ENCODE measurements at places on chromosomes 1 and 21. TPM values are rescaled to one million over a fixed set of nuclear protein-coding genes. Genes with fewer than 3 reads are reported as not detected.

The MYBPH gene
- total RNA-seq = 0.39 TPM

The TEX38 gene
- not detected for total RNA-seq

The CAMSAP2 gene
- total RNA-seq = 23.9 TPM

The KNCN gene
- total RNA-seq = not detected

The TAS1R3 gene
- under 0.01 TPM for total RNA-seq

The PCBP3 gene
- 15.1 TPM for total RNA-seq

The PLEKHN1 gene
- total RNA-seq = 1.2 TPM

The MUL1 gene
- 25.0 TPM for total RNA-seq

The AKR7A3 gene
- total RNA-seq = 1.4 TPM

The KCND3 gene
- total RNA-seq = under 0.01 TPM

The CHODL gene
- total RNA-seq = under 0.01 TPM

The CD48 gene
- not detected for total RNA-seq

The PDPN gene
- total RNA-seq = 0.59 TPM

The UQCRHL gene
- total RNA-seq = 2.2 TPM

The NBPF10 gene
- 4.3 TPM for total RNA-seq

The CLDN17 gene
- total RNA-seq = not detected

The ADCY10 gene
- under 0.01 TPM for total RNA-seq

The GJA8 gene
- not detected for total RNA-seq

The NTMT2 gene
- not detected for total RNA-seq

The TUFT1 gene
- total RNA-seq = 1.1 TPM

The FMO2 gene
- total RNA-seq = 0.39 TPM

The ARHGAP29 gene
- total RNA-seq = 59.2 TPM

The TGFB2 gene
- total RNA-seq = 0.78 TPM

The CHI3L1 gene
- total RNA-seq = 78.6 TPM

The SPRR3 gene
- total RNA-seq = not detected

The GOLT1A gene
- not detected for total RNA-seq

The LCE1A gene
- total RNA-seq = not detected

The DIO1 gene
- not detected for total RNA-seq

The HEYL gene
- total RNA-seq = not detected

All from subcutaneous preadipocyte (primary cell).